ENCODE measurements at places on chromosomes 16 and 17. TPM values are rescaled to one million over a fixed set of nuclear protein-coding genes. Genes with fewer than 3 reads are reported as not detected.

- H3K4me3 ChIP-seq = peak overlapping the region; percentile 98
- peaks cover 8% of the 10 kb centered on the region for H3K36me3 ChIP-seq
- H3K27ac ChIP-seq = peak overlapping the region; percentile 96
- H3K27me3 ChIP-seq = no peaks in the 10 kb centered on the region
Observed at GRCh38 chr17:63741143-63741407, 524 bp downstream of the STRADA start.

- H3K4me1 ChIP-seq = peaks cover 21% of the 10 kb centered on the region
- H3K27me3 ChIP-seq = no peaks in the 10 kb centered on the region
- no peak for DNase-seq
- H3K4me3 ChIP-seq = no peak overlapping the region
- H3K27ac ChIP-seq = no peak overlapping the region
Observed at GRCh38 chr17:17822189-17822588, 14.6 kb downstream of the SREBF1 start.

The KRT25 gene
- total RNA-seq = not detected

GRCh38 chr17:28950752-28951427, 428 bp downstream of the PHF12 start:
- peak overlapping the region; percentile 80 for H3K27ac ChIP-seq
- no peaks in the 10 kb centered on the region for H3K27me3 ChIP-seq
- H3K4me1 ChIP-seq = peaks cover 9% of the 10 kb centered on the region

GRCh38 chr16:58124601-58124915, 4.6 kb downstream of the CFAP20 start:
- H3K4me3 ChIP-seq = no peak overlapping the region
- DNase-seq = no peak
- H3K4me1 ChIP-seq = peaks cover 14% of the 10 kb centered on the region
- H3K27me3 ChIP-seq = no peaks in the 10 kb centered on the region
- H3K27ac ChIP-seq = no peak overlapping the region

The TMEM204 gene
- not detected for total RNA-seq

All from endodermal cell (in vitro differentiated cells).